ENCODE measurements at places on chromosomes 1 and 21. TPM values are rescaled to one million over a fixed set of nuclear protein-coding genes. Genes with fewer than 3 reads are reported as not detected.
A peak's percentile ranks its signal among the peaks of the same experiment; 100 is the strongest.

MAD2L2 gene
- 31.4 TPM for total RNA-seq

DNA sequence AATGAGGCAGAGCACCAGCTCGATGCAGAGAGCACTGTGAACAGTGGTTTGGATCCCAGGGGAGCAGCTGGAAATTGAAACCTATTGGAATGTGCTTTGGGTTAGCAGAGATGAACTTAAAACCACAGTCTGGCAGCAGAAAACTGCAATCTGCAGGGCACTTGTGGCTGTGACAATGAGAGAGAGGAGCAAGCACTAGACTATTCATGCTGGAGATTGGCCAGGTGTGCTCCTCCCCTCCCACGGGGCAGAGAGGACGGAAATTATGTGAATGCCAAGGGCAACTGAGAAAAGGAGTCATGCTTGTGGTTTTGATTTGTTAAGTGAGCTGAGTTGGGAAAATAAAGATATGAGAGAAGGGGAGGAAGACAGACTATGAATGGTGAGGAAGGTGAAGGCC is 38.1 kb downstream of the HSD3B2 start:
- DNase-seq: peak; percentile 37

DNA sequence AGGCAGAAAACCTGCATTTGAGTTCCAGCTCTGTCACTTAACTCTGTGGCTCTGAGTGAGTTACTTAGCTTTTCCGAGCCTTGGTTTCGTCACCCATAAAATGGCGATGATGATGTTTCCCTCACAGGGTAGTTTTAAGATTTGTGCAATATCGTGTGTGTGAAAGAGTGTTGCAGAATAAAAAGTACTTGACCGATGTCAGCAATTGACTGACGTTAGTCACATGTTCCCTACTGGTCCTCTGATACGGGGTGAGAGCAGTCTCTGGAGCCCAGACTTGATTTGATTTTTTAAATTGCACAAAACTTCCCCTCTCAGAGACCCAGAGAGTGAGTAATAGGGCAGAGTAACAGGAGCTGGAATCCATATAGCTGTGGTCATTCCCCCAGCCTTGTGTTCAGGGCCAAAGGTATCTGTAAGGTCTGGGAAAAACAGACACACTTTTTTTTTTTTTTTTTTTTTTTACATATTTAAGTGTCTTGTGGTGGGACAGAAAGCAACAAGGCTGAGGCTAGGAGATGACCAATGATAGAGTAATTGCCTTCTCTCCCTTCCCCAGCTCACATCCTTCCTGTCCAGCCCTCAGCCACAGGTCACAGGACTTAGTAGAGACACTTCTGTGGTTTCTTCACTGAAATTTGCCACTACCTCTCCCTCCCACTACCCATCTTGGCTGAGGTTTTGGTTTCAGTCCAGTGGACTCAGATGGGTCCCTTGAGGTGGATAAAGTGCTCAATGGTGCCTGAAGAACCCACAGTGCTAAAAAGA is 2.0 kb downstream of the FCER1G start:
- no peak for DNase-seq

- DNase-seq: no peak
These were observed 233.5 kb downstream of the TRABD2B start for GRCh38 chr1:47763591-47764171.

OR2L8 gene
- 2.2 TPM for total RNA-seq

RHD gene
- total RNA-seq: not detected

GRCh38 chr1:2391931-2392509 is 379 bp downstream of the RER1 start:
- DNase-seq: no peak

LCE1B gene
- not detected for total RNA-seq

MAEL gene
- total RNA-seq: not detected

GRIK3 gene
- 26.2 TPM for total RNA-seq

RGS4 gene
- total RNA-seq: 1.4 TPM

GJA5 gene
- 16.9 TPM for total RNA-seq

DNA sequence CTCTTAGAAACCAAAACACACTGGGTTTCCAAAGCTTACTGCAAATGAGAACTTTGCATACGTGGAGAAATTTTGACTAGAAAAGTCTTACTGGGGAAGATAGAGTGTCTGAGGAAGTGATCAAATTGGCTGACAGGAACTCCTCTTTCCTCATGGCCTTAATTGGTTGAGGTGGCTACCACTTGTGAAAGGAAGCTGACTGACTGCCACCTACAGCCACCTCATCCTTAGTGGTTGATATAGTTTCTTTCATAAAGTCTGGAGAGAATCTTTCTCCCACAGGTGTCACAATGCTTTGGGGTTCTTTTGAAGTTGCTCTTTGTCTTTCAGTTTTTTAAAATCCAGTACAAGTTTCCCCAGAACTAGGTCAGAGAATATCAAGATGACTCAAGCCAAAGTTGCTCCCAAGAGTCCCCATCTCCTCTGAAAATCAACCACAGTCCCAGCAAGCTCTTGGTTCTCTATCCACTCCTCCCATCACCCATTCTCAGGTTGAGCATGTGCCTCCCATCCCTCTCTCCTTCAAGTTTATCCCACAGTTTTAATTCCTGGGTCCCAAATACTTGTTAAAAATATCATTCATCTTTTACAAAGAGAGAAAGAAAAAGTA is 43.3 kb downstream of the GPR88 start:
- no peak for DNase-seq

DNA sequence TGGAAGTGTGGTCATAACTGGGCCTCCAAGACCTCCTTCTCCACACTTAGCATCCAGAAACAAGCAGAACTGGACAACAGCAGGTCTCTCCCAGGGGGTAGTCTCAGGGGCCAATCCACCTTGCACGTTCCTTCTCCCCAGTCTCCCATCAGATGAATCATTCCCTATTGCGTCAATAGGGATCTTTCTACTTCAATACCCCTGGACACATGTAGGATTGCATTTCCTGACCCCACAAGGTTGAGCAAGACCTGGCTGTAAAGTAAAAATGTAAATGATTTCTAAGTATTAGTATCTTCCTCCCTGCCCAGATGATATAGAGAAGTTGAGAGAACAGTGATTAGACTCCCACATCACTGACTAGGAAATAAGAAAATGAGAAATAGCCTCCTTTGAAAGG is 224.5 kb upstream of the CSF3R start:
- DNase-seq: no peak

- DNase-seq: no peak
These were observed 7.0 kb downstream of the INSRR start for GRCh38 chr1:156851779-156852417.

GRCh38 chr1:23799570-23800399 is 769 bp downstream of the GALE start:
- DNase-seq: no peak

- peak; percentile 48 for DNase-seq
These were observed 33.3 kb downstream of the HMGB4 start for GRCh38 chr1:33897092-33897725.

NECTIN4 gene
- not detected for total RNA-seq

AURKAIP1 gene
- total RNA-seq: 128 TPM

GRCh38 chr1:64590316-64590715 is 120.4 kb downstream of the CACHD1 start:
- no peak for DNase-seq

DNA sequence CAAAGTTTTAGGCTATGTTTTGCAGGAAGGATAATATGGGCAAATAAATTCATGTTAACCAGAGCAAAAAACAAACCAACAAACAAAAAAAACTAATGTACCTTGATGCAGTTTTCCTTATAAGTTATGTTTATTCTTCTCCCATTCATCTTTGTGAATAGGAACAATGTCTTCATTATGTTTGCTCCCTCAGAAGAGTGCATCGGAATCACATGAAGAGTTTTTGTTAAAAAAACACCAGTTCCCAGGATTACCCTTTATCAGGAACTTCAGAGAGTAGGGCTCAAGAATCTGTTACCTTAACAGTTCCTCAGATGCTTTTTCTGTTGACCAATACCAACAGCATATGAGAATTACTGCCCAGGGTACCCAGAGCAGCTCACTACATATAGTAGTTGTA is 14.6 kb upstream of the PRRC2C start:
- DNase-seq: no peak

LCE6A gene
- total RNA-seq: not detected

- DNase-seq: no peak
These were observed 620.9 kb upstream of the USP24 start for GRCh38 chr1:55836086-55836485.

Measured in tibial nerve (tissue), 4 donors.